ENCODE measurements at places on chromosomes 7 and 10.

- DNase-seq, result no peak
Observed at GRCh38 chr7:159008417-159008816, 136.2 kb downstream of the VIPR2 start.

- no peak for DNase-seq
Observed at GRCh38 chr7:3551536-3551935, 250.5 kb downstream of the SDK1 start.

DNA sequence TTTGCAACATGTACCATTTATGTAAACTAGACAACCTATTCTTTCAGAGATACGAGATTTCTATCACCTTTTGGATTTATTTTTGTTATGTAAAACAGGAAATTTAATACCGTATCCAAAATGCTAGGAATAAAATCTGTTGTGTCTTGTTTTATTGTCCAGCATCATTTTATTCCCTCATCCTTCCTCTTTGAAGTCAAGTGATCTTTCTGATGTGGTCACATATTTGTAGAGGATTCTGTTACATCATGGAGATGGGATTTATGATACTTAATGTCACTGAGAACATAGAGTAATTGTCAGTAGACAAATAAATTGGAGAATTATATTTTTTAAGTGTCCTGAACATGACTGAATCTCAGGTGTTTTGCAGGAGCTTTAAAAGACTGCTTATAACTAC is 64.7 kb downstream of the ZNF277 start:
- no peak for DNase-seq

DNA sequence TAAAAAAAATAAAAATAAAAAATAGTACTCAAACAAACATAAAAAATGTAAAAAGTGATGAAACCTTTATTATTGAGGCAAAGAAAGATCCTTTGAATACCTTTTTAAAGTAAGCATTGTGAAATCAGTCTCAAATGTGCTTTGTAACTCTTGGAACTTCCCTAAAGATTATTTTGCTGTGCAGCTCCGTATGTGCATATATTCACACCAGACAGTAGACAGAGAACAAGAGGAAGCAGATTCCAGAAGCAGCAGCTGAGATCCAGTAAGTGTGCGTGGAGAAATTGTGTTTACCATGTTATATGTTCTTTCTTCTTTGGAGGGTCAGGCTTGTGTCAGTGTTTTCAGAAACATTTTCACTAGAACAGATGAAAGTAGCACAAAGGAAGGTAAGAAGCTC is 324.9 kb downstream of the AGMO start:
- DNase-seq, result no peak

DNA sequence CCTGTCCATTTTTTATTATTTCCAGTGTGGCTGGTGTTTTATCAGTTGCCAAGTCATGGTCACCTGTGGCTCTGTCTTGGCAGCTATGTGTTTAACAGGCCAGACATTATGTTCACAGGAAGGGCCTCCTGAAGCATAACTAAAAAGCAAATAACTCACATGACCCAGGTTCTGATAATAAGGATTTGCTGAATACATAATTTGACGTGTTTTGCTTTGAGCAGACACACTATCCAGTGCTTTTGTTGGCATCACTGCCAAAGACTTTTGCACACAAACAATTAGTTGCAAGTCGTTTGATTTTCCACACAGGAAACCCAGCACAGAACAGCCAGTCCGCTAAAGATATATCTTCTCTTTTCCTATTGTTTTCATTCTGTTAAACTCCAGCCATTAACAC is 173.6 kb downstream of the ARL4A start:
- DNase-seq, result no peak

DNA sequence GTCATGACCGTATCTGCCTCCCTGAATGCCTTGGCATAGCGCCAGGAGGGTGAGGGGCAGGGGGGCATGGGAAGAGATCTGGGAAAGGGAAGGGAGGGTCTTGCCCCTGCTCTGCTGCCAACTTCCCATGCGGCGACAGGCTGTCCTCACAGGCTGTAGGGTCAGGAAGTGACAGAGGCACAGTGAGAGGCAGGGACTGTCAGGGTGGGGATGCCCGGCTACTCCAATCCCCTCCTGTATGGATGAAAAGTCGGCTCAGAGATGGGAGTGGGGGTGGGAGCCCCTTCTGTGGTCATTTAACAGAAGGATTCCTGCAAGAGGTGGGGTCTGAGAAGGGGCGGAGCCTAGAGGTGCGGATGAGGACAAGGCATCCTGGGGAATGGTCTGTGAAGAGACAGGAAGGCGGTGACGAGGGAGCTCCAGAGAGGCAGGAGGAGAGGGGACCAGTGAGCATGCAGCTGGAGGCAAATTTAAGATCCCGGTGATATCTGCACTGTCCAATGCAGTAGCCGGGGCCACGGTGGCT is 20.8 kb upstream of the UNC5B start:
- no peak for DNase-seq

DNA sequence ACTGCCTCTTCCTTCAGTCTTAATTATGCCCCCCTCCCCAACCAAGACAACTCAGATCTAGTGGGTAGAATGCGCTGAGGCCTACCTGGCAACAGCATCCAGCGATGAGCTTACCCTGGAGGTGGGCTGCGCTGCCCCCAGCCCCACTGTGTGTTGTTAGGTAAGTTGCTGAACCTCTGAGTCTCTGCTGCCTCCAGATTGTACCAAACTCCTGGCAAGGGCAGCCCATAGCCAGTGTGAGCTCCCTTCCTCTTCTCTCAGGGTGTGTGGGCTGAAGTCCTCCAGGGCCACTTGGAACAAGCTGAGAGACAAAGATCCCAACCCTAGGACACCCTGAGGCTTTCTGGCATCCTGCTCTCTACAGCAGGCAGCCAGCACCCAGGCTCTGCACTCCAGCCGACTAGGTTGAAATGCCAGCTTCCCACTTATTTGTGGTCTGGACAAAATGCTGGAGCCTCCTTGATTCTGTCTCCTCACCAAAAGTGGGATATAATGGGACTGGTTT is 135.3 kb downstream of the ARHGAP22 start:
- no peak for DNase-seq

GRCh38 chr10:110827875-110828274 is 43.9 kb upstream of the PDCD4 start:
- no peak for DNase-seq

- DNase-seq, result no peak
Observed at GRCh38 chr7:36040679-36041078, 112.4 kb upstream of the EEPD1 start.

- no peak for DNase-seq
Observed at GRCh38 chr7:73423519-73424488, 9.8 kb upstream of the FZD9 start.

GRCh38 chr10:97529685-97530465 is 31.2 kb downstream of the UBTD1 start:
- DNase-seq, result no peak

- no peak for DNase-seq
Observed at GRCh38 chr7:36736899-36737211, 12.6 kb upstream of the AOAH start.

- no peak for DNase-seq
Observed at GRCh38 chr10:97319671-97320479, 804 bp downstream of the FRAT1 start.

- no peak for DNase-seq
Observed at GRCh38 chr7:100406767-100407166, 21.7 kb downstream of the ZCWPW1 start.

- no peak for DNase-seq
Observed at GRCh38 chr10:53140506-53140905, 367.9 kb upstream of the MBL2 start.

- DNase-seq, result no peak
Observed at GRCh38 chr10:98363220-98363619, 51.8 kb downstream of the PYROXD2 start.

GRCh38 chr7:26600411-26600810 is 264.0 kb downstream of the SKAP2 start:
- no peak for DNase-seq

- no peak for DNase-seq
Observed at GRCh38 chr10:91312382-91312733, 91.9 kb downstream of the PCGF5 start.

GRCh38 chr7:2650451-2650850 is 18.7 kb downstream of the TTYH3 start:
- no peak for DNase-seq

- no peak for DNase-seq
Observed at GRCh38 chr7:29237489-29237888, 42.9 kb downstream of the CHN2 start.

DNA sequence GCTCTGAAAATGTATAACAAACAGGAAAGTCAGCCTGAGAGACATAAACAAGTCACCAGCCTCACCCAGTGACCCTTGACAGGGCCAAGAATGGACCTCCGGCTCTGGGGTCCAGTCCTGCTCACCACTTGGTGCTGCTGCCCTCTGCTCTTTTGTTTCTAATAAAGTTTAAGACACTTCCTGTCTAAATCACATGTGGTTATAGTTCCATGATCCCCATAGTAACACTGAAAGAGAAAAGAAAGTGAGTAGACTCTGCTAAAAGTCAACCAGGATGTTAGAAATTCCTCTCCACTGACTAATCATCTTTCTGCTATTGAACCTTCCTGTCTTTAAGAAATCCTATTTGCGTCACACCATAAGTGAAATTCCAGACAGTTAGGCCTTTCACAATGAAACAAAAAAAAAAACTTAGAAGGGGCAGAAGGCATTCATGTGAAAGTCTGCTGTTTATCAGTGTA is 179.2 kb upstream of the BET1 start:
- peak; percentile 16 for DNase-seq

DNA sequence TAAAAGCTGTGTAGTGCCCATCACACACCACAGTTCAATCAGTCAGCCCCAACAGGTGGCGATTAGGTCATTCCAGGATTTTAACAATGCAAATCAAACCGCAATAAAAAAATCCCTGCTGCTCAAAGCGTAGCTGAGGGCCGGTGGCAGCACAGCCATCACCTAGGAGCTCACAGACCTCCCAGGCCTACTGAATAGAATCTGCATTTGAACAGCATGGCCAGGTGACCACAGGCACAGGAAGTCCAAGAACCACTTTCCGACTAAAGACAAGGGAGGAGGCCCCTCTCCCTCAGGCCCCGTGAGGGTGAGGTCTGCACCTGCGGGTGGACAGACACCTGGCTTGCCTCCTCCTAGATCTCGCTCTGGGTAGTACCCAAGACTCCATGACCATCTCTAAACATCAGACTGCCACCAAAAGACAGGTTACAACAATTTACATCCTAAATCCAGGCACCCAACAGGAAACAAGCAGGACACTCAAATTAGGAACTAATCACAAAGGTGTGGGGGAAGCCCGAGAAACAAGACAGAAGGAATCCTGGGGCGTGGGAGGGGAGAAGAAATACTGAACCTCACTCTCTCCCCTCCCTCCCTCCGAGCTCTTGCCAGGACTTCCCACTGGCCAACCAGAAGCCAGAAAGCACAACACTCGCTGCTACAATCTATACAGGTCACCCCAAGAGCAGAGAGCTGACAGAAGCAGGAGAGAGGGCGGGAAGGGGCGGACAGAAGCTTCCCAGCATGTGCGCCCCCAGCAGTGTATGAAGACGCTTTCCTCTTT is 19.2 kb downstream of the GNA12 start:
- peak; percentile 84 for DNase-seq

DNA sequence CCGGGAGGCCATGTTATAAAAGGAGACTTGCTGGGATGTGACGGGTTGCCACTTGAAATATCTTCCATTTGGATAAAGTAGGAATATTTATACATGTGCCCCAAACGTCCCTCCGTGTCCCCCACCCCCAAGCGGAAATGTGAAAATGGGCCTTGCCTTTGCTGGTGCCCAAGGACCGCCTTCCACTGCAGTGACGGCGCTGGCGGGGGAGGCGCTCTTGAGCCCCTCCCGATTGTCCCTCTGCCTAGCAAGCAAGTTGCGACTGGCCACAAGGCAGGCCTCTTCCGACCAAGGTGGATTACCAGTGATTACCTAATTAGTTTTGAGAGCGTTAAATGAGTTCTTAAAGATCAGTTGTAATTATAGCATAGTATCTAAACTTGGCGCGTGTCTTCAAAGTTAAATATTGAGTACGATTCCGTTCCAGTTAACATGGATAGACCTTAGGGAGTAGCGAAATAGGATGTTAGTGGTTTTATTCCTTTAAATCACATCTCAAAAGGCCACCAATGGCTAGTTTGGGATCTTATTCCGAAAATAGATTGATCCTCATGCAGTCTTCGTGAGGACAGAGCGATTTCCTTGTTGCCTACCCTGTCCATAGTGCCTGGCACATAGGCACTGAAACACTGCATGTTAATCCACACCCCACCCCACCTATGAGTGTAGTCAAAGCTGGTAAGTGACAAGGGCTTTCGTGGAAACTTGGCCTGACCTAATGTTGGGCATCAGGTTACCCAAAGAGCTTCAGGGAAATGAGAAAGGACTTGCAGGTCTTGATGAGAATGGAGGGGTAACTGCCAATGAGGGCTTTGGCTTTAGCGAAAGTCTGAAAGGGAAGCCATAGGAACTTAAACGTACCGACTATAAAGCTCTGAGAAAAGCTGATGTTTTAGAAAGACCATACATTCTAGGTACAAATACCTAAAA is 1.1 kb downstream of the PPIA start:
- DNase-seq, result peak; percentile 75

DNA sequence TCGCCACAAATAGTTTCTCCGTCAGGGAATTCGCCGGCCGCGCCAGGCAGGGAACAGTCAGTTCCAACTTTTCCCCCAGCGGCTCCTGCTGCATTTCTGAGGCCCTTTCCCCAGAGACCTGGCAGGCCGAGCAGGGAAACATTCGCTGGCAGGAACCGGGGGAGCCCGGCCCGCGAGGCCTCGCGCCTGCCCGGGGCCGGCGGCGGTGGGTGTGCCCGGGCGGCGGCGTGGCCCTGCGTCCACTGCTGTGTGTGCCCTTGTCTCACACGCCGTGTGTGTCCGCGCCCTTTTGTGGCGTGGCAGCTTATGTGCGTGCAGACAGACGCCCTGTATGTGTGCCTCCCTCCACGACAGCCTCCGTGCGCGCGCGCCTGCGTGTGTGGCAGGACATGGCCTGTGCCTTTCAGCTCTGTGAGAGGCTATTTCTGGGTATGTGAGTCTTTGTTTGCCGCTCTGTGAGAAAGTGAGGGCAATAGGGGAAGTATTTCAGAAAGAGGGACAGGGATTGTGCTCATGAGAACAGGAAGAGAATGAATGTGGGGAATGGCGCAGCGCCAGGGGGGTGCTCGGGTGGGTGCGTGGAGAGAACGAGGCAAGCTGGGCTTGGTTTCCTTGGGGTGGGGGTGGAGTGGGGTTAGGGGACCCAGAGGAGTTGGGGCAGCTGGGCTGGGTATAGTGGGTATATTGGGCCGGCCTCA is 689 bp upstream of the SMARCD3 start:
- DNase-seq, result no peak

DNA sequence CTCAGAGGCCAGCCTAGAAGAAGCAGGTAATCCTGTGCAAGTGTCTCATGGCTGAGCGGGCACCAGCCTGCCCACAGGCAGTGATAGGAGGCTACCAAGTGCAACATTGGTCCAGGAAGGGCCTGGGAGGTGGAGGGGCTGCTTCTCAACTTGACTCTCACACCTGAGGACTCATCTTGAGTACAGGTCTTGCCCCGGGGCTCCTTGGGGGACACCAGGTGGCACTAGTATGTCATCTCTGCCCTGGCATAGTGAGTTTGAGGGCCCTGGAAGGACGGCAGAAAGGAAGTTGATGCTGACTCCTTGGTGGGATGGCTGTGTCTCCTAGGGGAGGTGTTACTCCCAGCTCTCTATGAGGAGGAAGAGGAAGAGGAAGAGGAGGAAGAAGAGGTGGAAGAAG is 2.3 kb downstream of the CCDC136 start:
- no peak for DNase-seq

Data from NT2/D1 (cell line).